Ascending aorta (tissue), 2 donors: ENCODE measurements at places on chromosomes 1 and 21.
A peak's percentile ranks its signal among the peaks of the same experiment; 100 is the strongest.

DNA sequence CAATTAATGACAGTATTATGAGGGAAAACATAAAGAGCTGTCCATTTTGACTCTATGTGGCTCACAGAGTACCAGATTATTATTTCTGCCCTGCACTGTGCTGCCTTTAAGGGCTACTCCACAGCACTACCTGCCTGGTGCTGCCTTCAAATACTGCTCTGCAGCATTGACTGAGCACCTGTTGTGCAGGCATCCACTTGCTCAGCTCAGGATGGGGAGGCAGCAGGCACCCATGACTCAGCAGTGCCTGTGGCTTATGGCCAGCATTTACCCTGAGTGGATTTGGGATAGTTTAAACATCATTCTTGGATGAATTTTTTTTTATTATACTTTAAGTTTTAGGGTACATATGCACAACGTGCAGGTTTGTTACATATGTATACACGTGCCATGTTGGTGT, 953 bp upstream of the KPRP start:
- DNase-seq: no peak

GRCh38 chr1:199129247-199129646, 490.4 kb downstream of the PTPRC start:
- no peak for DNase-seq

- peak; percentile 10 for DNase-seq
These were observed 690 bp downstream of the C1orf216 start for GRCh38 chr1:35717911-35718476.

DNA sequence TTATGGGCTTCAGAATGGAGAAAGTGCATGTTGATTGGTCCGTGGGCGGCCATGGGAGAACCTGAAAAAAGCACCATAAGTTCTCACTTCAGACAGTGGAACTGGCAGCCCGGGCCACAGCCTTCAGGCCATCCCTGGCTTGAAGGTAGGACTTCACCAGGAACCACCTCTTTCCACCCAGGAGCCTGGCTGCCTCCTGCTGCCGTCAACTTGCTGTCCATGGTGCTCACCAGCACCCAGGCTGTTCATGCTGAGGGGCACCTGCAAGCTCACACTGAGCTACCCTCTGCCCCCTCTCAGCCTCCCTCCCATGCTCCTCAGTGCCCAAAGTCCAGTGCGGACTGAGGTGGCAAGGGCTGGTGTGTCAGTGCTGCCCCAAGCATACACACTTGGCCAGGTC, 12.9 kb upstream of the FNBP1L start:
- DNase-seq: no peak

GRCh38 chr1:228984646-228985631, 249.7 kb downstream of the RHOU start:
- no peak for DNase-seq

DNA sequence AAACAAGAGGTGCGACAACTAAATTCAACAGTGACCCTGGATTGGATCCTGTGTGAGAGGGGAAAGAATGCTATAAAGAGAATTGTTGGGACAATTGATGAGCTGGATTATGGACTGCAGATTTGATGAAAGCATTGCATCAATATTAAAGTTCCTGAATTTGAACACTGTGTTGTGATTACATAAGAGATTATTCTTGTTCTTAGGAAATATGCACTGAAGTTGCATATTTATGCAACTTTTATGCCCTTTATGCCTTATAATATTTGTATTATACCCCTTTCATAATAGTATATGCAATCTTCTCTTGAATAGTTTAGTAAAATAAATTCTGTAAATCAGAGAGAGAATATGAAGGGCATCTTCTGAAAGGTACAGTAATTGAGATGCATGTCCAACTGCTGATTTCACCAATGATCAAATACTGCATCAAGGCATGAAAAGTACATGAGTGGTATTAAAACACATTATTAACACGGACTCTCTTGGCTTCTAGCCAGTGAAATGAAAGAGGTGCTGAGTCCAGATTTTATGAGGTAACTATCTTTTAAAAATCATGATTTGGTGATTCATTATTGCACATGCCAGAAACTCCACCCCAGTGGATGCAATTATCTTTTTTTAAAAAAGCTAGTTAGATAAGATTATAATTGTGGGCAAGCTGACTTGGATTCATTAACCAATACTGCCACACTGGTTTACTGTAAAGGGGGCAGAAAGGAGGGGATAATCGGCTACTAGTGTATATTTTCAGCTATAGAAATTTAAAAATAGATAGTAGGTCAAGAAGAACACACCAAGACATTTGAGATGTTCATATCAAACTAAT, 19.9 kb upstream of the LPAR3 start:
- DNase-seq: no peak

DNA sequence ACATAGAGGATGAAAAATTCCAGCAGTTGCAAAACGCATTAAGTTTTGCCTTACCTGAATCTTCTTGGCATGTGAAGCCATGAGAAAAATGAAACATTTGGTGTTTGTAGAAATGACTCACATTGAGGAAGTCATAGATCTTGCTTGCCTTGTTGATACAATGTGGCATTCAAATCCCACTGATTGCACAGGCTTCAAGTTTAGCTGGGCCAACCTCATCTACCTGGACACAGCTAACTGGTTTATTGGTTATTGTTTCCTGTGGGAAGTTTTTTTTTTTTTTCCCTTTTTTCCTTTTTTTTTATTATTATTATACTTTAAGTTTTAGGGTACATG, 168.9 kb upstream of the C21orf91 start:
- no peak for DNase-seq

- no peak for DNase-seq
These were observed 11.2 kb upstream of the H3-3A start for GRCh38 chr1:226051365-226051764.

- no peak for DNase-seq
These were observed 384.3 kb downstream of the NTNG1 start for GRCh38 chr1:107525145-107525544.

DNA sequence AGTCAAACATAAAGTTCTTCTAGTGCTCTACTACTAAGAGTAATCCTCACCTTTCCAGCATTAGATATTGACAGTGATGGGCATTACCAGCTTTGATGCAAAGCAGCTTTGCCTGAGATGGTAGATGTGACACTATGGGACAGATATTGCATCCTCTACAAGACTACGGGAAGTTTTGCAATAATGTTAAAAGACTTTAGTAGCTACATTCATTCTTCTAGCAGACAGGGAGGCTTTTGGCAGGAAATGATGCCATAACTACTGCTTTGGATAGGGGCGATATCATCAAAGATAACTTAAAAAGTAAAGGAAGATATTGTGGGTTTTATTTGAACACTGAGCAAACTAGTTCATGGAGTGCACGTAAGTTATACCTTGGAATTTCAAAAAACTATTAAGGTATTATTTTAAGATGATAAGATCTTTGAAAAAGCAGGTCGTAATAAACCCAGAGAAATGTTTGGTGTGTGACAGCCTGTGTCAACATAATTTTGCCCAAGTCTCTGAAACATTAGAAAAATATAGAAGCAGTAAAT, 368.3 kb upstream of the TMPRSS15 start:
- DNase-seq: no peak

DNA sequence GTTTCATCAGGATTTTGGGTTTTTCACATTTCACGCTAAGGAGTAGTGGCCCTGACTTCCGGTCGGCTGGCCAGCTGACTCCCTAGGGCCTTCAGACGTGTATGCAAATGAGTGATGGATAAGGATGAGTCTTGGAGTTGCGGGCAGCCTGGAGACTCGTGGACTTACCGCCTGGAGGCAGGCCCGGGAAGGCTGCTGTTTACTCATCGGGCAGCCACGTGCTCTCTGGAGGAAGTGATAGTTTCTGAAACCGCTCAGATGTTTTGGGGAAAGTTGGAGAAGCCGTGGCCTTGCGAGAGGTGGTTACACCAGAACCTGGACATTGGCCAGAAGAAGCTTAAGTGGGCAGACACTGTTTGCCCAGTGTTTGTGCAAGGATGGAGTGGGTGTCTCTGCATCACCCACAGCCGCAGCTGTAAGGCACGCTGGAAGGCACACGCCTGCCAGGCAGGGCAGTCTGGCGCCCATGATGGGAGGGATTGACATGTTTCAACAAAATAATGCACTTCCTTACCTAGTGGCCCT, 23.1 kb upstream of the TNFRSF1B start:
- peak; percentile 88 for DNase-seq

DNA sequence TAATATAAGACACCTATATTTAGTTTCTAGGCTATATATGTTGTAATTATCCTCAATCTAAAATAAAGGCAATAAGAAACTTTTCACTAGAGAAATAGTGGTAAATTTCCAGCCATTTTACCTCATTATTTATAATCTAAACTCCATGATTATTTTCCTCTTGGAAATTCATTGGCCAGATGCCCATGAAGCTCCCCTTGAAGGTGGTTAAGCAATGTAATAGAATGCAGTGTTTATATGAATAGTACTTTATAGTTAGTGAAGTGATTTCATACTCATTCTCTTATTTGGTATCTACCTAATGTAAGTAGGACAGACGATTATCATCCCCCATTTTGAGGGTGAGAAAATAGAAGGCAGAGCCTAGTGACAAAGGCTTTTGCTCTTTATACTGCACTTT, 26.5 kb downstream of the NFYC start:
- no peak for DNase-seq

DNA sequence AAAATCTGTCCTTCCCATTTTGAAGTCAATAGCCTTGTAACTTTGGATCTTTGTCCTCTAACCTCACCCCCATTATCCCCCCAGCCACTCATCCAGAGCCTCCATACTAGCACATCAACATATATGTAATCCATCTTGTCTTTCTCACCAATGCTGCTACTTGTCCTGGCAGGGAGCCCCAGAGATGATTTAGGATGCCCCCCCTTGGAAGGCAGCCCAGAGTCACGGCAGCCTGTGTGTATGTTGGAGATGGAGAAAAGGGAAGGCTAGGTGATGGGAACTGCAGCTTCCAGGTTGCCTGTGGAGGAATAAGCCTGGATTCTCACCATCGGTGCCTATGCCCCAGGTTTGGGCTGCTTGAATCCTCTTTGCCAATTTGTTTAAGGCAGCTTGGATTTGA, 51.7 kb upstream of the SCMH1 start:
- DNase-seq: no peak

GRCh38 chr1:2604844-2605508, 18.4 kb downstream of the PRXL2B start:
- DNase-seq: peak; percentile 57

DNA sequence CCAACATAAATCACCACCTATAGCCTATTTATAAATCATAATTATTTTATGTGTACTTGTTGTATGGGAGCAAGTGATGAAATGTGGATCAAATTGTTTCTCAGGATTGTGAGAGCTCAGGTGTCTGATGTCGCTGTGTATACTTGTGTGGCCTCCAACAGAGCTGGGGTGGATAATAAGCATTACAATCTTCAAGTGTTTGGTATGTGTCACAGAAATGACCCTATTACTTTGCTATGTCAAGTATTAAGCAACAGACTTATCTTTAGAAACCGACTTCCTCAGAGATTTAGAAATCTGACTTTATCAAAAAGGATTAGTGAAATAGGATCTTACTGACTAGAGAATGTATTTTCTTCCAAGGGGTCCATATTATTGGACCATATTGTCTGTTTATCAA, 280.9 kb downstream of the TPR start:
- no peak for DNase-seq

DNA sequence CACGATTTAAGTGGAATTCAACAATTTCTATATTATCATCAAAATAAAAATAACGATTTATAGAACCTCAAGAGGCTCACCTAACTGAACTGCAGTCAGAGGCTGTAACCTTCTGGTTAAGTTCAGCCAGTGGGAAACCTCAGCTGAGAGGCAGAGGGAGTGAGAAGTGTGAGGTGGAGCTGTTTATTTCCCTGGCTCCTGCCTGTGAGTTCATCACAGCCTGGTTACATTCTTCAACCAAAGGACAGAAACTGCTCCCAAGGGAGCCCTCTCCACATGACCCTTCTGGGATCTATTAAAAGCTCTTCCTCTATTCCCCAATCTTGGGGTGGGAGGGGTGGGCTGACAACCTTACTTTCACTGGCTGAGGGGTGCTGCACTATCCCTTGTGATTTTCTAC, 22.2 kb downstream of the DYNLT5 start:
- DNase-seq: no peak

- DNase-seq: no peak
These were observed 63.8 kb downstream of the BCAR3 start for GRCh38 chr1:93617670-93618499.

DNA sequence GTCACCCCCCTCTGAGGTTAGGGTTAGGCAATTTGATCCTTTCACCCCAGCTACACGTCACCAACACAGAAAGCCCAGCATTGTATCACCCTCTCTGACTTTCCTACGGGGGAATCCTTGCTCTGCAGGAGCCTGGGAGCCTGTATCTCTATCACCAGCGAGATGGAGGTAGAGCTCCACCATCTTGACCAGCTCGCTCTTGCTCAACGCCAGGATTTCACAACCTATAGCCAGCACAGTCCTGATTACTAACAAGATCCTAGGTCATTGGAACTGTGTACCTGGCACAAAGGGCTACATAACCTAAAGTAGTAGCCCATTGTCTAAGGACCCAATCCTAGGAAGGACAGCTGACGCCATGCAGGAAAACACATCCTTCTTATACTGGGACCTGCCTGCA, 66.1 kb downstream of the DMRTA2 start:
- no peak for DNase-seq

DNA sequence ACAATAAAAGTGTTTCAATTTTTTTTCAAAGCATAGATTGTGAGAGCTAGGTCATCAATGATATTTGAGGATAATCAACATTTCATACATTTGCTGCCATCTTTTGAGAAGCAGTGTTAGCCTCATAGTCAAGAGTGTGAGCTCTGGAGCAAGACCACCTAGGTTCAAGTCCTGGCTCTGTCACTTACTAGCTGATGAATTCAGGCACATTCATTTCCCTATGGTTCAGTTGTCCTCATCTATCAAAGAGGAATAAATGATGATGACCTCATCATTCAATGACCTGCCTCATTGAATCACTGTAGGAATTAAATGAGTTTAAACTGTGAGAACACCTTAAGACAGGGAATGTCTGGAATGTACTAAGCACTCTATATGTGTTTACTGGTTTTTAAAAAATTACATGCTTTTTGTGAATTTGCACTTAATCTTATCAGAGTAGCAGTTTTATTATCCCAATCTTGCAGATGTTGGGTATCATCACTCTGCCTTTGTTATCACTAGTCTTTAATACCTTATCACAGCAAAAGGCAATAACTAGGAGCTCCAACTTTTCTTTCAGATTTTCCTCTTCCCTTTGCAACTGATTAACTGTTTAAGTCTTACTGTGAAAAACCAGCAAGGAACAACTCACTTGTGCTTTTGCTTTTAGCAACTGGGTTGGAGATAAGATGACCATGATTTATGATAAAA, 47.4 kb downstream of the SLC30A10 start:
- DNase-seq: no peak

DNA sequence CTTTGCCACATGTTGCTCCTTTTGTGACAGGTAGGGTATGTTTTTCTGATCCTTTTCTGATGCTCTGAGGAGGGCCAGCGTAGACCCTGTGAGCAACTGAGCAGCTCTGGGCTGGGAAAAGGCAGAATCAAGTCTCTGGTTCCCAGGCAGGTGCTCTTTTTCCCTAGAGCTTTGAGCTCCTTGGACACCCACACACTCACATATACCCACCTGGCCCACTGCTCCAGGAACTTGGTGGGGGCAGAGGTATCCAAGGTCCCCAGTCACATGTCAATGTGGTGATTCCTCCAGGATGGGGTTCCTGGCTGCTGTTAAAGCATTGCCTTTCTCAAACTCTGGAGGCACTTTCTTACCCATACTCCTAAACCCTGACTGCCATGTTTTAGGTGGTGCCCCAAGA, 5.4 kb downstream of the CD2 start:
- DNase-seq: no peak

- DNase-seq: no peak
These were observed at the start of gene MYBPHL for GRCh38 chr1:109306832-109307273. Gene MYBPHL (minus strand): TSS chr1:109307011. CDS start chr1:109306991, 20 bp downstream.

- no peak for DNase-seq
These were observed 168.0 kb downstream of the PRDM16 start for GRCh38 chr1:3236955-3237354.

GRCh38 chr21:45594721-45595489, 48.6 kb upstream of the PCBP3 start:
- no peak for DNase-seq
